ENCODE measurements at places on chromosomes 13 and 19.

DNA sequence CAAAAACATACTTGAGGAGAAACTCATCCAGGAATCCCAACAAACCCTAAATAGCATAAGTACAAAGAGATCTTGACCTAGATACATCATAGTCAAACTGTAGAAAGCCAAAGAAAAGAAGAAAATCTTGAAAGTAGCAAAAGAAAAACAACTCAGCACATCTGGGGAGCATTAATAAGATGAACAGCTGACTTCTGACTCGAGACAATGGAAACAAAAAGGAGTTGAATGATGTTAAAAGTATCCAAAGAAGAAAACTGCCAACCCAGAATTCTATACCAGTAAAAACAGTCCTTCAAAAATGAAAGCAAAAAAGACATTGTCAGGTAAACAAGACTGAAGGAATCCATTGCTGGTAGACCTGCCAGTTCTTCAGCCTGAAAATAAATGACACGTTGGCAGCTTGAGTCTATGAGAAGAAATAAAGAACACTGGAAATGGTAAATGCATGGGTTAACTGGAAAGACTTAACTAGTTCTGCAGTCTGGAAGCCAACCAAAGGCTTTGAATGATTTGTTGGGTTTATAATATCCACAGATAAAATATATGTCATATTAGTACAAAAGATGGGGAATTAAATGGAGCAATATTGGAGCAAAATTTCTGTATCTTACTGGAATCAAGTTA, 46.8 kb downstream of the TSSK6 start:
- DNase-seq, result no peak

DNA sequence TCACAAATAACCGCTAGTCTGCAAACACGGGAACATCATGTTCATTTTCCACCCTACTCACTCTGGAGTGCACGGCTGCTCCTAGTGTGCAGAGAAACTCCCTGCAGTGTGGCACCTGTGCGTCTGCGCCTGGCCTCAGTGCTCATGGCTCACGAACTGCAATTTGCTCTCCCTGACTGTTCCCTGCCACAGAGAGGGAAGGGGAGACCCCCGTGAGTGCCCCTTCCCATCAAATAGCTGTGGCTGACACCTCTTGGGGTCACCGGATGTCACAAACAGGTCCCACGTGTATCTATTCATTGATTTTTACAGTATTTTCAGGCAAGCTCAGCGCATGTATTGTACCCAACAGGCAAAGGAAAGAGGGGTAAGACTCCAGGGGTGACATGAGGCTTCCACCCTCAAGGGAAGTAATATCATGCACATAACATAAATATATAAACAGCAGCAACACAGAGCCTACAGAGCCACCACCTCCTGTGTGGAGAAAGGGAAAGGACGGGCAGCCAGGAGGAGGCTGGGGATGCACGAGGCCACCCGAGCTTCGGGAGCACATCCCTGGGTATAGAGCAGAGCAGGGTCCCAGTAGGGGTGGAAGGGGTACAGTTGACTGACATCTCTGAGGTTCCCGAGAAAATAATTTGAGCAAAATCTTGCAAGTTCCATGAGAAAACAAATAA, 140.3 kb upstream of the SOX1 start:
- DNase-seq, result no peak

GRCh38 chr13:23147827-23148226, 33.0 kb upstream of the SGCG start:
- no peak for DNase-seq

DNA sequence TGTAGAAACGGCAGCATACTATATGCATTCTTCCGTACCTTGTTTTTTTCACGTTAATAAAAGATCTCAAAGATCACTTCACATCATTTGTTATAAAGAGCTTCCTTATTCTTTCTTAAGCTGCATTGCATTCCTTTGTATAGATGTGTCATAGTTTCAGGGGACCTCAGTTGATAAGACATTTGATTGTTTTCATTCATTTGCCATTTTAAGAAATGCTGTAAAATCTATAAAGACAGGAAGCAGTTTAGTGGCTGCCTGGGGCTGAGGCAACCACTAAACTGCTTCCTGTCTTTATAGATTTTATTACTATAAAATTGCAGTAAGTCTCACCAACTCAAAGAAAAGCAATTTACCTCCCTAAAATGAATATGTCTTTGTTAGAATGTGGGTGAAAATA, 59.4 kb downstream of the ZDHHC20 start:
- no peak for DNase-seq

DNA sequence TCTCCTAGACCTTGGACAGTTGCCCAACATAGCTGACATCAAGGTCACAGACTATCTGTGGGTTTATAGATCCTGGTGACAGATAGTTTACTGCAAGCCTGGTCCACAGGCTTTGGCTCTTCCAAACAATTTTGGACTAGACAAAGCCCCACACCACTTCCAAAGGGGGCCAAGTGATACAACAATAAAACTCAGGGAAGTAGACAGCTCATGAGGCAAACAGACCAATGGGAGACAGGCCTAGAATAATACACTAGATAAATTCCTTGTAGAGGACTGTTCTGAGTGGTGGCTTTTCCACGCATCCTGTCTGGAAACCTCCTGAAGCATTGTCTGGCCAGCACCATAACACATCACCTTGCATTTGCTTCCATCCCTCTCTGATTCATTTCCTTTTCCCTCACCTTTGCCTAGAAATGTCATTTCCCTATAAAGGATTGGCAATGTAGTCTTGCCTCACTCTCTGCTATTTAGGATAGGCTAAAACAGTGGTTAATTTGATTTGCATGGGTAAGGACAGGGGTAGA, 284.2 kb downstream of the POU4F1 start:
- DNase-seq, result no peak

DNA sequence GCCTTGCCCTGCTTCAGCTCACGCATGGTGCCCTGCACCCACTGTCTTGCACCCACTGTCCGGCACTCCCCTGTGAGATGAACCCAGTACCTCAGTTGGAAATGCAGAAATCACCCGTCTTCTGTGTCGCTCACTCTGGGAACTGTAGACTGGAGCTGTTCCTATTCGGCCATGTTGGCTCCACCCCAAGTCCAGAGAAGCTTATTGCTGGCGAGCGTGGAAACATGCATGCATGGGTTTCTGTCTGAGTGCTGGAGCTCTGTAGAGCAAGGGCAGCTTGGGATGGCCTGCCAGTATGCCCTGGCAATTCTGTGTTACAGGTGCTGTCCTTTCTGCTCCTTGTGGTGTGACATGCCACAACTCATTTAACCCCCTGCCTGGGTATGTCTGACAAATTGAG, 152.8 kb downstream of the SHISA2 start:
- DNase-seq, result no peak

DNA sequence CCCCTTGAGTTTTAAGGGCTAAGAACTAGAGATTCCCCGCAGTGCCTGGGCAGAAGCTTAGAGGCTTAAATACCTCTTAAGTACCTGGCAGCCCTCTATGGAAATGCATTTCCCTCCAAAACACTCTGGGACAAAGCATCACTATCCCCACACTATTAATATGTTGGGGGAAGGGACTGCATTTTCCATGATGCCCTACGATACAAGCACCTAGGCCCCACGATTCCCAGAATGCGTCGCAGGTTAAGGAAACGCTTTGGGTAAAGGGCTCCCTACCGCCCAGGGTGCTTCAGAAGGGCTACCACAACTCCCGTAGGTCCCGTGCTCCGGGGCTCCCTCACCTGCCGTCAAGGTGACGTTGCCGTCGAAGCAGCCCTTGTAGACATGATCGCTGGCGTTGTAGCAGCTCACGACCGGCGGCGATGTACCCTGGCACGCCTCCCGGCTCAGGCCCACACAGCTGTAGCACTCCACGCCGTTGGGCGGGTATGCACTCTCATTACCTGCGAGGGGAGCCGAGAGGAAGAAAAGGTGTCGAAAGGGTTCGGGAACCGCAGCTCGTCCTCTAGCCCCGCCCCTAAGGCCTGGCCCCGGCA, 2.5 kb downstream of the LYPD3 start:
- no peak for DNase-seq

DNA sequence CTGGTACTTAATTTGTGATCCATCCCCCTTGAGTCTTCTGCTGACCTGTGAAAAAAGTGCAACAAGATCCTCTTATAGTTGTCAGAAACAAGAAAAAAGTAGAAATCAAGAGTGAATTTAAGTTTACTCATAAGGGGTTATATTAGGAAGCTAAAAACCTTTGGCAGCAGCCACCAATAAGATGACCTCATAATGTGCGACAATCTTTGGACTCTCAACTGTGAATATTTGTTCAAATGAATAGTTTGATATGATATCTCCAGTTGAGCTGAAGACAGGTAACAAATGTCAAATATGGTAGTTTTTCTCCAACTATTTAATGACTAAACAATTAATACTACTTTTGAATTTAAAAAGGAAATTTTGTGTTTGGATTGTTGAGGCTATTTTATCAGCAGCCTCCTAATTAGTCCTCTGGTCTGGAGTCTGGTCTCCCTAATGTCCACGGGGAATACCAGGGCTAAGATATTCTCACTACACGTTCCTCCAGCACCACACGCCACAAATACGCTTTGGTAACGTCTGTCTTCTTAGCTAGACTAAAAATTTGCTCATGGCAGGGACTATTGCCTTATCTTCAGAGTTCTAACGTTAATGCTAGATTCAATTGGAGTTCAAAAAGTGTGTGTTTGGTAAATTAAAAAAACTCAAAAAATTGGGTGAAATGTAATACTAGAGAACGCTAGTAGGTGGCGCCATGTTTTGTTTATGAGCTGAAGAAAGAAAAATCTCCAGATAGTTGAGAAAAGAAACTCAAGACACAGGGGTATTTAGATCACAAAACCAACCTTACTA, 51.0 kb upstream of the PDX1 start:
- DNase-seq, result no peak

DNA sequence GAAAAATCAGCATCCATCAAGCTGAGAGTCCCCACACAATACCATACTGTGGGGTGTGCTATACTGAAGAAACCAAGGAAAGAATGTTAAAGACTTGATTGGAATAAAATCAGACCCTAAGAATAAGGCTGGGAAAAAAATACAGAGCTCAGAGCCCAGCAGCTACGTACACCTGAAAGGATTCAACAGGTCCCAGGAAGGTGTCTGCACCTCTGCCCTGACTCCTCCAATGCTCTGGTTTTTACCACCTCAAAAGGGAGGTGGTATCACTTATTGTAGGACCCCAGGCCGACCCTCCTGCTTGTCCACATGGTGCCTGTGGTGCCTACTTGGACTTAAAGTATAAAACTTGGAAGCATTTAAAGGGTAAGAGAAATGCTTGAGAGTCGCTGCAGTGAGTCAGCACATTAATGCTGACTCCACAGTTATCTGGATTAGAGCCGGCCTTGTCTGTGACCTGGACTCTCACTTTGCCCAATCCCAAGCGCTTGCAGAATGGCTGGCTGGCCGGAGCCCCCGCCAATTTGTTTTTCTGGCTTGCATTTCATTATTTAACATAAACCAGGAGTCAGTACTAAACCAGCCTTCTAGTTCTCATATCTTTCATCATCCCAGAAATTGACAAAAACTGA, 110.1 kb downstream of the FGF14 start:
- DNase-seq, result no peak

DNA sequence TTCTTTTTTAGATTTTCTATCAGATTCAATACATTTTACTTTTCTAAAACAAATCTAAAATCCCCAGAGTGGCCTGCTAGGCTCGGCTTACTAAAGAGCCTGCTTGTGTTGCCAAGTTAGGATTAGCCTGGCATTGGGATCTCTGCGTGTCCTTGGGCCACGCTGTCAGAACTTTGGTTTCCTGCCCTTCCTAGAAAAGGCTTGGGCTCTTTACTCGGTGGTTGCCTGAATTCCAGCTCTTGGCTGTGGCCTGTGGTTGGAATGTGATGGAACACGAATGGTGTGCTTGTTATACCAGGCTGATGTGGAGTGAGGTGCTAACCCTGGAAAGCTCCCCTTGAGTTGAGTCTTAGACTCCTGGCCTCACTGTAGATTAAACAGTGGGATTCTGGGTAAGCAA, 8.5 kb downstream of the SPATA13 start:
- DNase-seq, result no peak

- no peak for DNase-seq
Observed at GRCh38 chr19:43776286-43776685, 4.5 kb downstream of the KCNN4 start.

DNA sequence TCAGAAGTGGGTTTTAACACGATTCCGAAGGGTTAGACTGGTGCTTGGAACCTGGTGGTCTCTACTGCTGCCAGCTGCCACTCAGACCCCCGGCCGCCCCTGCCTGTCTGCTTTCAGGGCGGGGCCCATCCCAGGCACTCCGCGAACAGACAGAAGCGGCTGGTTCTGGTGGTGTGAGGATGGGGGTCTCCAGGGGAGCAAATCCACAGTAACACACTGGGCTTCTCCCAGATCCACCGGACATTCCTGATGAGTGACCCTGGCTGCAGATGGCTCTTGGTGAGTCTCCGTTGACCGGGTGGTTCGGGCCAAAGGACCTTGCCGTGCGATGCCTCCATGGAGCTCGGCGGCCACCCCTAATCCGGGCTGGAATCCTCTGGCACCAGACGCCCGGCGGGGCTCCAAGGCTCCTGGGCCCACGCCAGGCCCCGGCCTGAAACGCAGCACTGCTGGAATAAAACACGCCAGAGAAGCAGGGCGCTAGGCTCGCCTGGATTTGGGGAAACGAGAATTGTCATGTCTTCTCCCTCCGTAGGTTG, 2.1 kb upstream of the PTBP1 start:
- DNase-seq, result peak; percentile 90

- no peak for DNase-seq
Observed at GRCh38 chr13:49443357-49443703, 534 bp downstream of the CAB39L start.

DNA sequence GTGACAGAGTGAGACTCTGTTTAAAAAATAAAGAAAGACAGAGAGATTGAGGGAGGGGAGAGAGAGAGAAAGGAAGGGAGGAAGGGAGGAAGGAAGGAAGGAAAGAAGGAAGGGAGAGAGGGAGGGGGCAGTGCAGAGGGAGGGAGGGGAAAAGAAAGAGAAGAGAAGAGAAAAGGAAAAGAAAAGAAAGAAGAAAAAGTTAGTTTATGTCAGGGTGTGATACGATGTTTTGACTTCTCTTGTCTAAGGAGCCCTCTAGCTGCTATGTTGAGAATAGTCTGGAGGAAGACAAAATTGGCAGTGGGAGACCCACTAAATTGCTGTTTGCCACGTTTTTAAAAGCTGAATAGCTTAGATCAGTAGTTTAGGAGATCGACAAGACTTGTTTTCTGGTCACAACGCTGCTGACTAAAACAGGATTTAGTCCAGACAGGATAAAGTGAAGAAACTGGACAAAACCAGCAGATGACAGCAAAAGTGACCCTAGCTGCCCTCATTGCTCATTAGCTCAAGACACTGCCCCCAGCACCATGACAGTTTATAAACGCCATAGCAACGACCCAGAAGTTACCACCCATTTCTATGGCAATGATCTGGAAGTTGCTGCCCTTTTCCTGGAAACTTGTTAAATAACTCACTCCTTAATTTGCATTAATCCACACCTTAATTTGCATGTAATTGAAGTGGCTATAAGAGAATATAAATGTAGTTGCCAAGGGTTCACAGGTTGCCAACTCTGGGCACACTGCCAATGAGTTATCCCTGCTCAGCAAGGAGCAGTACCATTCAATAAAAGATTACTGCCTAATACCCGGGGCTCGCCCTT, 11.1 kb downstream of the TEX101 start:
- DNase-seq, result no peak
